Right renal pelvis (tissue), 4 donors: ENCODE measurements at places on chromosomes 4 and X. TPM values are rescaled to one million over a fixed set of nuclear protein-coding genes. Genes with fewer than 3 reads are reported as not detected.

Gene PWWP3B
- polyA plus RNA-seq = 3.1 TPM

Gene RENBP
- polyA plus RNA-seq = 21.0 TPM

Gene PNMA6A
- 17.6 TPM for polyA plus RNA-seq

Gene ANXA3
- polyA plus RNA-seq = 54.3 TPM

Gene MOSPD2
- 22.2 TPM for polyA plus RNA-seq

Gene SSX4B
- not detected for polyA plus RNA-seq

Gene CT83
- not detected for polyA plus RNA-seq

Gene TCEAL2
- polyA plus RNA-seq = 24.2 TPM

- DNase-seq = no peak
Measured at GRCh38 chr4:94577136-94577535, 125.4 kb downstream of the PDLIM5 start.

DNA sequence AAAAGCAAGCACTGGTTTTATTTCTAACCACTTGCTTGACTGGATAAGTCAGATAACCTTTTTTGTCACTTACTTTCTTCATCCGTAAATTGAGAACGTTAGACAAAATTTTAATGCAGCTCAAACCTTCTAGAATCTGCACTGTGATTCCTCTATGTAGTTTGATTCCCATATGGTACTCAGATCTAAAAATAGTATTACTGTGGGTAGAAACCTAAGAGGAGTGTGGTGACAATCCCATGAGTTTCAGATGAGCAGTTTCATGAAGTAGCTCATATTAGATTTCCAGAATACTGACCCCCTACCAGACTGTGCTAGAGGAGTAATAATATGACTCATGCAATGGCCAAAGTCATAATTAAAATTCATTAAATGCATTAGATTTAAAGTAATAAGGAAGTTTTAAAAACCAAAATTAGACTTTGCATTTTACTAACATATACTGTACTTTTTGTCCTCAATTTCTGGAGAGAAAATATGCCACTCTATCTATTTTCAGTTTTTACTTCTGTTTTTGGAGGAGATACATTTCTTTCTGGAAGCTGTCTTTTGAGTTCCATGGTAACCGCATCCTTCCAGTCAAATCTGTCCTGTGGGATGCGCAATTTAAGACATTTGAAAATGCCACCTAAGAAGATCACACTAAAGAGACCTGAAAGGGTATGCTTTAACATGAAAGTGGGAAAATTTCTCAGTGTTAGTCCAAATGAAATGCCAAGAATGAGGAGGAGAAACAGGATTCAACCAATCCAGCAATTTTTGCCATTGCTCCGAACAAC lies 64.1 kb upstream of the GPM6A start:
- no peak for DNase-seq

- DNase-seq = no peak
Measured at GRCh38 chr4:163535657-163536056, 41.2 kb downstream of the TMA16 start.

DNA sequence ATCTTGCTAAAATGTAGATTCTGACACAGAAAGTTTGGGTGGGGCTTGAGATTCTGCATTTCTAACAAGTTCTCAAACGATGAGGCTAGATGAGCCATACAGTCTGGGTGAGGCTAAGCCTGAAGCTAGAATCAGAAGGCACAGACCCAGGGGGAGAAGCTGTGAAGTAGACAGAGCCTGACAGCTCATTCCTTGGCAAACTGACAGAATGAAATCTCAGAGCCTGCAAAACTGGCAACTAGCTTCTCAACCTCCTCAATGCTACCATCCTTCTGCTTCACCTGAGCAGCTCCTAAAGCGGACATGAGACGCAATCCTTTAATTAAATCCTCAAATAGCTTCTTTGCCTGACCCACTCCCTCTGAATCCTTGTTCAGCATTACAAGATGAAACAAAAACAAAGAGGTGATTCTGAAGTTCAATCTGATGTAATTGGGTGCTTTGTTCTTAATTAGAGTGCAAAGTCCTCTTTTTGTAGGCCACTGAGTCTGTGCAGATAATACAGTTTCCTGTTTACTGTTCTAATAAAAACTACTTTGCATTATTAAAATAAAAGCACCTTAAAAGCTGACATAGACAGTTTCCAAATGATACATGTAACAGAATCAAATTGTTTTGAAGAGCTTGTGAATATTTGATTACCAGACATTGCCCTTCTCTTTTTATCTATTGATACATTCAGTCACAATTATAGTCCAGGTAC lies 71.0 kb upstream of the BMP2K start:
- no peak for DNase-seq

DNA sequence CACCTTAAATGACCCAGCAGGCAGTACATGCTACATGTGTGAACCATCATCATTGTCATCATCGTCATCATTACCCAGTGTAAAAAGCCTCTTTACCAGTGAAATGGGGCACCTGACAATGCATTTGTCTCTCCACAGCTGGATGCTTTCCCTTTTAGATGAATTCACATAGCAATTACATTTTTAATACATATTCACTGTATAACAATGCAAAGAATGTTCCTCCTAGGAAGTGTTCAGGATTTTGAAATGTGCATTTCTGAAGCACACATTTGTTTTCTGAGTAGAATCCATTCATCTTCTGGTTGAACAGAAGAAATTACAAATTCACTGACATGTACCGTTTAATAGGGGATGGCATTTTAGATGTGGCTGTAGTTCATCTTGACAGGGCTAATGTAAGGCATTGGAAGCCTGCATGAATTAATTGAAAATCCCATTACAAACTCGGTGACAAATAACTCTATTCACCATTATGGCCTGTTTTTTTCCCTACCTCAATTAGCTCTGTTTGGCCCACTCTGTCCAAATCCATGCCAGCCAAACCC lies 111.1 kb downstream of the SH3RF1 start:
- no peak for DNase-seq

DNA sequence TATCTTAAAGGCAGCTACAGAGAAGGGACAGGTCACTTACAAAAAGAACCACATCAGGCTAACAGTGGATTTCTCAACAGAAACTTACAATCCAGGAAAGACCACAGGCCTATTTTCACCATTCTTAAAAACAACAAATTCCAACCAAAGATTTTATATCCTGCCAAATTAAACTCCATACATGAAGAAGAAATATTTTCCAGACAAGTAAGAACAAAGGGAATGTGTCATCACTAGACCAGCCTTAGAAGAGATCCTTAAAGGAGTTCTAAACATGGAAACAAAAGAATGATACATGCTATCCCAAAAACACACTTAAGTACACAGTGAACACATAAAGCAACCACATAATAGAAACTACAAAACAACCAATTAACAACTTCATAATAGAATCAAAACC lies 105.6 kb downstream of the ANXA10 start:
- no peak for DNase-seq

- no peak for DNase-seq
Measured at GRCh38 chr4:155590796-155591585, 75.7 kb upstream of the GUCY1A1 start.

DNA sequence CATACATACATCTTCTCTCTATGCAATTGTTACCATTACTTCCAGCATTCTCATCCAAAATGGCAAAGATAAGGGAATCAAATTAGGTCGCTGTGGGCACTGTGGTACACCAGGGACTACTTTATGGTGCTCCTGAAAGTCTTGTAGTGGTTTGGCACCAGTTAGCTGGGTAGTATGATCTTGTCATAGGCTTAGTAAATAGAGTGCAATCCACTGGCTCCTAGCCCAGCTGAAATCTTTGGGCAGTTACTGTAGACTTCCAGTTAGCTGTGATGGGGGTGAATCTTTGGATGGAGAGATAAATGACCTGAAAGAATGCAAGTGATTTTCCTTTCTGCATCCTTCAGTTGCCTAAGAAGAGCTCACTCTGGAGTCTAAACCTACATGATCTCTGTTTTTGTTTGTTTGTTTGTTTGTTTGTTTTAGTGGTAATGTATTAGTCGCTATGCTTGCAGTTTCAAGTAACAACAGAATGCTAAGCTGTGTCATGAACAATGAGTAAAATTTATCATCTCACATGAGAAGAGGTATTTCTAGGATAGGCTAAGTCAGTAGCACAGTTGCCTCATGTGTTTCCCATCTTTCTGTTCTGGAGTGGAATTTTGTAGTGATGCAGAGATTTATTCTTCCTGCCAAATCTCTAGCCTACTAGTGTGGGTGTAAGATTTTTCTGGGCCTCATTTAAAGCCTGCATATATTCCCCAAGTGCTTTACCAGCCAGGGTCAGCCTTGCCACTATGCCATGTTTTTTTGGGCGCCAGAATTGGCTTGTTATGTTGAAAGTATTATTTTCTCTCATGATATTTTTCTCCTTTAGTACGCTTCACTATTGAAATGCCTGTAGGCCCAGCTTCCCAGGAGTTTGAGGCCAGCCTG lies 24.2 kb downstream of the HERC3 start:
- DNase-seq = no peak

- DNase-seq = no peak
Measured at GRCh38 chrX:118980761-118981160, 6.3 kb downstream of the LONRF3 start.

DNA sequence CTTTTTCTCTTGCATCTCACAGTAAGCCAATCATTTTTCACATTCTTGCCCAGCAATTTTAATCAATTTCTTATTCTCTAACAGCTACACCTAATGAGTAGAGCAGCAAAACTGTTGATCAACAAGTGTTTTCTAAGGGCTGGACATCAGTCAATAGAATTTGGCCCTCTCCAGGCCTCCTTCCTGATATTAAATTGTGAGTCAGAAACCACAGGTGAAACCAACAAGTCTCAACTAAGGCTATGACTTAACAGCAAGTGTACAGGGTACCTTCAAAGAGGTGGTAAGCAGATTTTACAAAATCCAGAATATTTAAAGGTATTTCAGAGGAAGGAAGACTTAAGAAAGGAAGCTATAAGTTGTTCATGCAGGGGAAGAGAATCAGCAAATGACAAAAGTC lies 156.5 kb upstream of the ARHGAP24 start:
- no peak for DNase-seq

DNA sequence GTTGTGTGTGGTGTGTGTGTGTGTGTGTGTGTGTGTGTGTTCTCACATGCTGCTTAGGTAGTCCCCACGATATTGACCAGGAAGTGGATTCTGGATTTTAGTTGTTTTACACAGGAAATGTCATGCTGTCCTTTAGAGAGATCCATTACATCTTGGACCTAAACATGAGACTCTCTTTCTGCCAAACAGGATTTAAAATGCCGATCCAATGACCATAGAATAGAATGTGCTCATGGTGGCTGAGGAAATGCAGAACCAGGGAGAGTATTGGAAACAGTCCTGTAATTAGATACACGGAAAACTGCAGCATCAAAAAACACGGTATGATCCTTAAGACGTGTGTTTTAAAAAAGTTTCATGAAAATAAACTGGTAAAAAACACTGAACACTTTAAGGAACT lies 347.8 kb upstream of the FRG1 start:
- no peak for DNase-seq

GRCh38 chrX:107549504-107549903 lies 78.8 kb upstream of the PRPS1 start:
- no peak for DNase-seq

DNA sequence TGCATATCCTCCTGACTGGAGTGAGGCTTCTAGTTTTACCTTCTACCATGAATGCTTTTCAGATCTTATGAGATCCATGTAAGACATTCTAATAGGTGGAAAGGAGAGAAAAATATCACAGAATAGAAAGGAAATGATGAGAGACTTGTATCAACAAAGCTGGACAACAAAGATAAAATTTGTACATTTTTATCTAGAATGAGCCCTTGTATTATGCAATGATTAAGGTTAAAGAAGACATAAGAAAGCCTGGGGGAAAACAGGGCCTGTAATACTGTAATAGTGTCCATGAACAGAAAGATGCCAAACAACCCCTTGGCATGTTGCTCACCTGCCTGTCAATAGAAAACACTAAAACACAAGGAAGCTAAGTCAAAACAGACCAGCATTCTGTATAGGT lies 44.2 kb upstream of the SCRG1 start:
- DNase-seq = no peak

GRCh38 chrX:33989936-33990335 lies 142.2 kb downstream of the FAM47A start:
- no peak for DNase-seq

DNA sequence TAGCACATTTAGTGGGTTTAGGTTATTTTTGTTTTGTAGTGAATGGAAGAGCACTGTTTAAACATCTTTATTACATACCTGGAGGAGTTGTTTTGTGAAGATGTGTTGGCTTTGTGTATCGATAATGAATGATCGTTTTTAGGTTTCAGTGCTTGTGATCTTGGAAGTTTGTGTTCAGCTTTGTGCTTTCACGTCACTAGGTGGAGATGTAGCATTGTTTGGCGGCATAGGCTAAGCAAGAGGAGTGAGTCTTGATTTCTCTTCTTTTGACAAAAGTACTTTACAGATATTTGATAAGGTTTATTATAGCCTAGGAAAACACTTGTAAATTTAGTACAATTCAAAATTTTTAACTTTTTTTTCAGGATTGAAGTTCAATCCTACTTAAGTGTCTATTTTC lies 50.4 kb downstream of the PDK3 start:
- no peak for DNase-seq

- no peak for DNase-seq
Measured at GRCh38 chr4:1307951-1308735, 18.5 kb downstream of the MAEA start.

DNA sequence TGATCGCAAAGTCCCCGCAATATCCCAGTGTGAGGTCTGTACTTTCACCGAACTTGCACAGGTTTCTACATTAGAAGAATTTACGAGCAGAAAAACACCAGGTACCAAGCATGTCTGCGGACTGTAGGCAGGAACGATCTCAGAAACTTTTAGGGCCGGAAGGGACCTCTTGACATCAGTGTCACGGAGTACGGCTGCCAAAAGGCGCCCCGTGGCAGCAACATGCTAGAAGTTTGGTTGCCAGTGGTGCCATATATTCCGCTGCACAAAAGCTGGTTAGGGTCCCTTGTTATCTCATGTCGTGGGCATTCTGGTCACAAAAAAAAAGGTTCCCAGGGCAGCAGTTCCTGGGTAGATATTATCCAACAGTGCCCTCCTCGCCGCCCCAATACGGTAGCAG lies 61.0 kb upstream of the DCAF8L1 start:
- DNase-seq = no peak
